ENCODE measurements at places on chromosomes 2 and 18.

- DNase-seq = no peak
These were observed 133.2 kb downstream of the ARHGAP15 start for GRCh38 chr2:143262389-143262788.

DNA sequence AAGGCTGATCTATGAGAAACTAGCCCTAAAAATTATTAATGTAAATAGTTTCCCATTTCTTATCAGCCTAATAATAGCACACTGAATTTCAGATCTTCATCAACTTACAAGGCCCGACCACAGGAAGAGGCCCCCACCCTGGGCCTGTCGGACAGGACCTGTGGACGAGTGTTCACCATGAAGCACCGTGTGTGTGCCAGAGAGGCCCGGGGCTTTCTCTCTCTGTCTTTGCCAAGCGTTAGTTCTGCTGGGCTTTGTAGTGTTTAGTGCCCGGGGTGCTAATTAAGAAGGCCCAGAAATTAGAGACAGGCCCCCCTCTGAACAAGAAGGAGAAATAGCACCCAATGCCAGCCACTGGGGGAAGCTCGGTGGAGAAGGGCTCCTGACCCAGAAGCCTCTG is 265.7 kb downstream of the TWIST2 start:
- no peak for DNase-seq

- no peak for DNase-seq
These were observed 8.2 kb downstream of the SLC35F6 start for GRCh38 chr2:26772064-26773001.

DNA sequence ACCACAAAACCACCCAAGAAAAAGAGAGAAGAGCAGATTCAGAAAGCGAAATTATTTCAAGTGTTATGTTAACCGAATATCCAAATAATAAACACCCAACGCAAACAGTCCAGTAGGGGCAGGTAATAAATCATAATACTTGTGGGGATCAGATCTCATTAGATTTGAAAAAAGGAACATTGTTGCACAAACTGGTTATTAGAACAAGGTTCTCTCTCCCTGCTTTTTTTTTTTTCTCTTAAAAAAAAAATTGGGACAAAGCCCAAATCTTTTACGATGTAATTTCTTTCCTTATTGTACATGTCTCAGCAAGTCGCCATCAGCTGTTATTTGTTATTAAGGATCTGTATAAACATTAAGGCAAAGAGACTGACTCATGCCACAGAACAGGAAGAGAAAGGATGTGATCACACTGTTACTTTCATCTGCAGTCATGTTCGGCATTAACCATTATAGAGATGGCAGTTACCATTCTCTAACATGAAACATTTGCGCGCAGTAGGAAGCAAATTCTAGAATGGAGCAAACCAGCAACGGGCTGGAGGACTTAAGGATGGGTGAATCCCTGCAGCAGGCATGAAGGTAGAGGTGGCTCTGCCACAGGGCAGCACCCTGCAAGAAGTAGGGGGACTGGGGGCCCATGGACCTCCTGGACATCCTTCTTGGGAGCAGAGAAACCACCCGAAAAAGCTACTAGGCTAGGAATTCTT is 42.0 kb downstream of the EPHA4 start:
- no peak for DNase-seq

GRCh38 chr18:58195278-58195765 is 151.3 kb downstream of the NEDD4L start:
- no peak for DNase-seq

Measured in 8988T (cell line).